ENCODE measurements at places on chromosomes 12 and 14. TPM values are rescaled to one million over a fixed set of nuclear protein-coding genes. Genes with fewer than 3 reads are reported as not detected.

DNA sequence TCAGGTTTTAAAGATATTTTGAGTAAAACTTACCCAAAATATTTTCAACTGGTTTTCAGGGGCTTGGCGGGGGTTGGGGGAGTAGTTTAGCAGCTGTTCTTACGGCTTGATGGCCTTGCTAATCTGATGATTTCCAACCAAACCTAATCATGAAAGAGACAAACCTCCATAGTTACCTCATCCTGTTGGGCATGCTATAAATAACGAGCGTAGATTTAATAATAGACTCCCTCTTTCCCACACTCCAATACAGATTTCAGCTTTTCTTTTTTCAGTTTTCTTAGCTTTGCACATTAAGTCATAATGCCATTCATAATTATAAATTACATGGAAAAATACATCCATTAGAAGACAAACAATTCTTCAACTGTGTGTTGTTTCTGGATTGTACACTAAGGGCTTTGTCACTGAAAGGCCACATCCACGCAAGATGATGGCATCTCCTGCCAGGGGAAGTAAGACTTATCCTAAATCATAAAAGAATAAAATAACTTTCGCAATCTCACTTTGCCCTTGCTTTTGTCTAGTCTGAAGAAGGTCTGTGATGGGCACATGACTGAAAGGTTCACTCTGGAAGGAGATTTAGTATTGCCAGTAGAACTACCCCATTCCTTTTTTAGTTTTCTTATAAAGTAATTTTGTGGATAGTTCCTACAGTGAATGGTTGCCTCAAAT lies 23.2 kb downstream of the ITPR2 start:
- no peak for DNase-seq

DNA sequence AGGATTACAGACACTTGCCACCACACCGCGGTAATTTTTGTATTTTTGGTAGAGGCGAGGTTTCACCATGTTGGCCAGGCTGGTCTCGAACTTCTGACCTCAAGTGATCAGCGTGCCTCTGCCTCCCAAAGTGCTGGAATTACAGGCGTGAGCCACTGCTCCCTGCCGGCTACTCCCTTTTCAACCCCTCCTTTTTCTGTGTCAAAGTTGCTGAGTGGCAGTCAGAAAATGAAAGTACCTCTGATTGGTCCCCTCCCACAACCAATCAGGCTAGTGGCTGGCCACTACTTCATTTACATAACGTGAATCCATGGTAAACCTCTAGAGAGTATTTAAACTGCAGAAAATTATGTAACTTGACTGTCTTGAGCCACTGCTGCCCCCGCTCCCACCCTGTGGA lies 5.9 kb downstream of the RESF1 start:
- no peak for DNase-seq

DNA sequence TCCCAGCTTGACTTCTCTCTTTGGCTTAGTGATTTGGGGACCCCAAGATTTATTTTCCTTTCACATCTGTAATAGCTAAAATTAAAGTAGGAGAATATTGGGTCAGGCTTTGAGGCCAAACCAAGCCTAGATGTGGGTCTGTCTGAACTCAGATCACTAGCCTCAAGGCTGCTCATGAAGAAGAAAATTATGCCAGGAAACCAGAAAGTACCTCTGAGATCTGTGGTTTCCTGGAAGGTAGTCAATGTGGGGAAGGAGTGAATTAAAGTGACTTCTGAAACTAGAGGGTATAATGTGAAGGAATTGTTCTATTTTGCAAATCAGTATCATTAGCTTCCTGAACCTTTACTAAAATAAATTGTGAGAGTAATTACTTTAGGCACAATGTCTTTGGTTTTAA lies 13.4 kb upstream of the CLEC12A start:
- no peak for DNase-seq

DNA sequence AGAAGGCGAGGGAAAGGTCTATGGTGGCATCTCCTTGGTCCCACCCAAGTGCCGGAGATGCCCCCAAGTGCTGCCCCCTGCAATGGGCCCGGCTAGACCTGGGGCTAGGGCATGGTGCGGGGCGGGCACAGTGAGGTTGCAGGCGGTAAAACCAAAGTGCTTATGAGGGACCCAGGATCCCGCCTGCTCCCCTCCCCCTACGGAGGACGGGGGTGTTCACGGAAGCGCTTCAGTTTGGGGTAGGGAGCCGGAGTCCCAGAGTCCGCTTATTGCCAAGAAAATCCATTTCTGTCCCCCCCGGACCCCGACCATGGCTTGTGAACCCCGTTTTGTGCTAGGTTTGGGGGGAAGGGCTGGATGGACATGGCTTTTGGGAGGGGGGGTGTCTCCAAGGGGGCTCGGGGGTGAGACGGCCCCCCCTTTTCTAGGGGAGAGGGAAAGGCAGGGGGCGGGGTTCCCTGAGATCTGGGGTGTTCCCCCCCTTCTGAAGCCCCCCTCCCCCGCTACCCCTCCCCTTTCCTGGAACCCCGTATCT lies 5.4 kb upstream of the GPR84 start:
- peak; percentile 35 for DNase-seq

DNA sequence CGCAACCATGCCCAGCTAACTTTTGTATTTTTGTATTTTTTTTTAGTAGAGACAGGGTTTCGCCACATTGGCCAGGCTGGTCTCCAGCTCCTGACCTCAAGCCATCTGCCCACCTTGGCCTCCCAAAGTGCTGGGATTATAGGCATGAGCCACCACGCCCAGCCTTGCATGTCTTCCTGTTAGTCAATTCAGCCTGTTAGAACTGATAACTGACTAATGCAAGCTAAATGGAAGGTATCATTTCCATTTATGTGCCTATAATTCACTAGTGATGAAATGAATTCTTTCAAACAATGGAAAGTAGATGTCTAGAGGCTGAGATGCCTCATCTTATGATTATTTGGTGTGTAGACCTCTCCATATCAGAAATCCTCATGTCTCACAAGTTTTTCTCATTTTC lies 37.3 kb upstream of the DIP2B start:
- peak; percentile 3 for DNase-seq

Gene RNFT2
- not detected for total RNA-seq

Gene REM2
- total RNA-seq: not detected

DNA sequence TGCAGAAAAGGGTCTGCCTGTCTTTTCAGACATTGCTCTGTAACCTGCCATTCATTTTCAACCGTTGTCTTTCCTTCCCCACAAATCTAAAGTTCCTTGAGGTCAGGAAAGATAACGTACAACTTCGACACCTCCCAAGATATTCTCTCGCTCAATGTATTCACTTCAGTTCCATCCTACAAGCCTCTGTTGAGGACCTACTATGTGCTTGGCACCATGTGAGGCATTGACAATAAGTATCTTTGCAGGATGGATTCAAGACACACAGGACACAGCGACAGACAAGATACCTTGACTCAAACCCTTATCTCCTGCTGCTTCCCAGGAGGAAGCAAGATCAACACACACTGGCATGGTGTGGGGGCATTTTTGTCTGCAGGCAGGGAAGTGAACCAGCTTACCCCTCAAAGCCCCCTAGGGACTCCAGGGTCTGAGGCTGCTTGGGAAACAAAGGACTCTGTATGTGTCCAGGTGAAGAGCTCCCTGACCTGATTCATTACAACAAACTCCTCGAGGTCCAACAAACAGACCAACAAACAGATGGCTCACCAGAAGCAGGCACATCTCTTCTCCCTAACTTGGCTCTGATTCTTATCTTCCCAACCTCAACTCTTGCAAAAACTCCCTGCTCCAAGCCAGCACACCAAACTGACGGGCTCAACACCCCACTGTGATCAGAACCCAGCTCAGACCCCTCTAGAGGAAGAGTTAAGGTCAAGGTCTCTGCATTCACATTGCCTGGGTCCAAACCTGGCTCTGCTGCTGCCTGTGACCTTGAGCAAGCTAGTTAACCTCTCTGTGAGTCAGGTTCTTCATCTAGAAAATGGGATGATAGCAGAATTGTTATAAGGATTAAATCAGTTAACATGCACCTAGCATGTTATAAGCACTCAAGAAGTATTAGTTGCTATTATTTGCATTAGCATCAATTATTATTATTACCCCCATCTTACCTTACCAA lies 6.3 kb downstream of the NUAK1 start:
- DNase-seq: no peak

Gene ART4
- total RNA-seq: not detected

DNA sequence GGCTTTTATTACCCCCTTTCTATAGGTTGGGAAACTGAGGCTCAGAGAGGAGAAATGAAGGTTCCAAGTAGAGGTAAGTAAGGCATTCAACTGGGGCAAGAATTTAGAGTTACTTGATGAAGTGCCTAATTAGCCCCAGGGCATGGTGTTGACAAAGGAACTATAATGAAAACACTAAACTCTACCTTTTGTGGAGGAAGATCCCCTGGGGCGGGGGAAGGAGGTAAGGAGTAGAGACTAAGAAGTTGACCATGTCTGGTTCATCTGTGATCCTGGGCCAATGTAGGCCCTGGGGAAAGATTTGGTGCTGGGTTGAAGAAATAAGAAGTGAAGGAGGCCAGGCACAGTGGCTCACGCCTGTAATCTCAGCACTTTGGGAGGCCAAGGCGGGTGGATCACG lies 16.2 kb upstream of the COX6A1 start:
- no peak for DNase-seq

Gene GLI1
- 0.63 TPM for total RNA-seq

DNA sequence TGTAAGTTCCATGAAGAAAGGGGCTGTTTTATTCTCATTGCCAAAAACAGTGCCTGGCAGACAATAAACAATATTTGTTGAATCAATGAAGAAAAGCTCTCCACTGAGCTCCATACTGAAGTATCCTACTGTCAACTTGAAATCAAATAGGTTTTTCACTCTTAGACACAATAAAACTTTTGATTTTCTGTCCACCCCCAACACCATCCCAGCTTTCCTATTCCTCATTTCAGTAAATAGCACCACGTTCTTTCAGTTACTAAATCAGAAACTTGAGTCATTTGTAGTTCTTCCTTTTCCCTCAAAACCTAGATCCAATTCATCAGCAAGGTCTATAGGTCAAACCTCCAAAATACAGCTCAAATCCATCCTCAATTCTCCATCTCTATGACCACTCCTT lies 113.3 kb downstream of the PTGER2 start:
- DNase-seq: no peak

DNA sequence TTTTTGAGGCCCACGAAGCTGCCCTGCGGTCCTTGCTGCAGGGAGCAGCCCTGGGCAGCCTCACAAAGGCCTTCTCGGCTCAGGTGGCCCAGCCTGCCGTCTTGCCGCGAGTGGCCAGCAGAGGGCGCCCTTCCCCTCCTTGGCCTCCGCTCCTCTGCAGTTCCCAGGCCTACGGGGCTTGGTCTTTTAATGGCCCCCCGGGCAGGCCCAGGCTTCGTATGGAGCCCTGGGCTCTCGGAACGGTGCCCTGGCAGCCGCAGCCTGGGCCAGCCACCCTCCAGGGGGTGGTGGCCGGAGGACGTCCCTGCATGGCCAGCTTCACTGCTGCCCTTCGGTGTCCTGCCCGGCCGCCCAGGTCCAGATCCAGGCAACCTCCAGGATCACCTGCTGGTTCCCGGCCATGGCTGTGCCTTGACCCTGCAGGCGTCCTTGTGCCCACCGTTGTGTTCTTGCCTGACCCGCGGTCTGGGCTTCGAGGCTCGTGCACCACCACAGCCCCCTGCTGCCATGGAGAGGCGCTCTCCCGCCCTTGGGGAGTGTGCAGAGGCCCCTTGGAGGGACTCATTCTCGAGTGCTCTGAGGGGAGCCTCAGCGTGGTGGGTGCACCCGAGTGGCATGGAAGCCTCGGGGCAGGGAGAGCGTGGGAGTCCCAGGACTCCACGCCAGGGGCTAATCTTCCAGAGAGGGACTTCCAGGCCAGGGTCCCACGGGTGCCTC lies 9.4 kb downstream of the ASPG start:
- DNase-seq: peak; percentile 55

Gene FAM181A
- not detected for total RNA-seq

GRCh38 chr14:53151523-53152183 lies 1.5 kb downstream of the DDHD1 start:
- peak; percentile 78 for DNase-seq

DNA sequence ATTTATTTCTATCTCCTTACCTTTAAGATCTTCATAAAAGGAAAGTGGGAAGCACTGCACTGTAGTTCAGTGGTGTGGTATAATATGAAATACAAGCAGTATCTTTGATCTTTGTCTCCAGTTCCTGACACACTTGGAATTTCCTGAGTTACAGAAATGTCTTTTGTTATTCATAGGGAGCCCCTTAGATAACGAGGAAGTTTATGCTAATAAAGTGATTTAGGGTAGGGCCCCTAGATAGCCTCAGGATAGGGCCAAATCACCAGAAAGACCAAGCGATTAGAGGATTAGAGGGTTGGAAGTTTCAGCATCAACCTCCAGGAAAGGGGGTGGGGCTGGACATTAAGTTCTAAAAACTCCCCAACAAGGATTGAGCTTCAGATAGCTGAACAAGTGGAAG lies 29.9 kb upstream of the DDHD1 start:
- DNase-seq: no peak

- DNase-seq: no peak
Observed at GRCh38 chr14:89544636-89545301, 127.7 kb upstream of the FOXN3 start.

DNA sequence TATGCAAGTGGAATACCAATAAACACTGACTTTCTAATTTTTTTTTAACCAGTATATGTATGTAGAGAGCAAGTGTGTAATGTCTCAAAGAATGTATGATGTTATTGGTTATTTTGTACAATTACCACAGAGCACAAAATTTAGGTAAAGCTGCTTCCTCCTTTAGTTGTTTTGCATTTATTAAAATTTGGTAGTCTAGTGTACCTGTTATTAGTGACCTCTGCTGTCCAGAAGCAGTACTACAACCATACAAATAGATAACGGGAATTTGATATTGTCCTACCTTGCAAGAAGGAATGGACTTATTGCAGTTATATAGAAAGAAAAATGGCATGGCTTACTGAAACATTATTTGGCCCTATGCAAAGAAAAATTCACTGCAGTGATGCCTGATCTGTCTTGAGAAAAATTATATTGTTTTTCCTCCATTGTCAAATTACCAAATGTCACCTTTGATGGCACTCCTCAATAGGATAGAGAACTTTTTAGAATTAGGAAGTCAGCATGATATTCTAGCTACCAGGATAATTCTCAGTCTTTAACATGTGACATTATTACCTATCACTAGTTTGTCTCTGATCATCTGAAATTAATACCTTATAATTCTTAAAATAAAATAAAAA lies 153.9 kb upstream of the RMST start:
- DNase-seq: peak; percentile 36

GRCh38 chr14:90567991-90568390 lies 171.2 kb downstream of the CALM1 start:
- DNase-seq: no peak

GRCh38 chr12:47843226-47843980 lies 23.7 kb upstream of the HDAC7 start:
- no peak for DNase-seq

Gene SMCO2
- not detected for total RNA-seq

Gene PRKAB1
- 19.2 TPM for total RNA-seq

Gene FIGNL2
- 0.32 TPM for total RNA-seq

Gene ADCY4
- 0.38 TPM for total RNA-seq

GRCh38 chr12:81992461-81992860 lies 233.3 kb upstream of the PPFIA2 start:
- DNase-seq: peak; percentile 5

DNA sequence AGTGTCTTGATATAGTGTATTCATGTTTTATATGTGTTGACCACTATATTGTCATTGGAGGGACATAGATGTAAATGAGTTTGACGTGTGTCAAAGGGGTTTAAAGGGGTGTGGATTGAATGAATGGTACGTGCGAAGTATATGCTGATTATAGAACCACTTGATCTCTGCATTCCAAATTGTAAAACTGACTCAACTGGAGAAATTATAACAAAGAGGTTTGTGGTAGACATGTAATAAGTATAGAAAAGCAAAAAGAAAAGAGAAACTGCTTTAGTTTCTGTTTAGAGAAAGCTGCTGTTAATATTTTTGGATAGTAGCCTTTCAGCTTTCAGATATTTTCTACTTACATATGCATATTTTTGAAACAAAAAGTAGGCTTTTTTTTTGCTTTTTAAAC lies 8.9 kb upstream of the MYRFL start:
- no peak for DNase-seq
